Activated naive CD4-positive, alpha-beta T cell treated with anti-CD3 and anti-CD28 coated beads, Interleukin-2, amount 10 ng/mL, durations not matched to agents 7 days and 5 days (primary cell): ENCODE measurements at places on chromosomes 1 and 21.
A peak's percentile ranks its signal among the peaks of the same experiment; 100 is the strongest.

DNA sequence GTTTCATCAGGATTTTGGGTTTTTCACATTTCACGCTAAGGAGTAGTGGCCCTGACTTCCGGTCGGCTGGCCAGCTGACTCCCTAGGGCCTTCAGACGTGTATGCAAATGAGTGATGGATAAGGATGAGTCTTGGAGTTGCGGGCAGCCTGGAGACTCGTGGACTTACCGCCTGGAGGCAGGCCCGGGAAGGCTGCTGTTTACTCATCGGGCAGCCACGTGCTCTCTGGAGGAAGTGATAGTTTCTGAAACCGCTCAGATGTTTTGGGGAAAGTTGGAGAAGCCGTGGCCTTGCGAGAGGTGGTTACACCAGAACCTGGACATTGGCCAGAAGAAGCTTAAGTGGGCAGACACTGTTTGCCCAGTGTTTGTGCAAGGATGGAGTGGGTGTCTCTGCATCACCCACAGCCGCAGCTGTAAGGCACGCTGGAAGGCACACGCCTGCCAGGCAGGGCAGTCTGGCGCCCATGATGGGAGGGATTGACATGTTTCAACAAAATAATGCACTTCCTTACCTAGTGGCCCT lies 23.1 kb upstream of the TNFRSF1B start:
- DNase-seq, result peak; percentile 54

- DNase-seq, result no peak
Observed at GRCh38 chr1:172882791-172883386, 167.9 kb downstream of the TNFSF18 start.

GRCh38 chr1:229185963-229186362 lies 84.9 kb upstream of the RAB4A start:
- DNase-seq, result no peak

- DNase-seq, result no peak
Observed at GRCh38 chr1:117166076-117166475, 44.5 kb upstream of the TRIM45 start.
